ENCODE measurements at places on chromosomes 3 and 15. TPM values are rescaled to one million over a fixed set of nuclear protein-coding genes. Genes with fewer than 3 reads are reported as not detected.

The TNFSF10 gene
- total RNA-seq: 21.4 TPM

The GPR62 gene
- total RNA-seq: not detected

The GHRL gene
- total RNA-seq: not detected

The KNL1 gene
- 16.2 TPM for total RNA-seq

The MB21D2 gene
- total RNA-seq: 4.5 TPM

The TAMM41 gene
- total RNA-seq: 23.9 TPM
